ENCODE measurements at places on chromosomes 3 and 15.

- DNase-seq = no peak
These were observed 256.1 kb upstream of the VEPH1 start for GRCh38 chr3:157759311-157759710.

DNA sequence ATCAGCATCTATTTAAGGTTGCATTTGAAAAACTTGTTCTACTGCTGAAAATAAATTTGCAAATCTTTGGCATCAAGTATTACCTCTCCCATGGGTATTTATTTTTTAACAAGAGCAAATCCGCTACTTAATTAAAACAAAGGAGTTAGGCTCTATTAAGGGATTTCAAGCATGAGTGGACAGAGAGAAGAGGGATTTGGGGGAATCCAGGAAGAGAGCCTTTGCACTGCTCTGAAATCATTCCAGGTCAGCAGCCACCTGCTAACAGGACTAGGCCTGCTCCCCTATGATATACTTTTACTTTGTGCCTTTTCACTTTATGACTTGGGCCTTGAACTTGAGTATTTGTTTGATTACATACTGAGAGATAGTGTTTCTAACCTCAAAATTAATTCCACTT is 57.1 kb downstream of the IQCH start:
- no peak for DNase-seq

- no peak for DNase-seq
These were observed 561.2 kb upstream of the ALCAM start for GRCh38 chr3:104805508-104805907.

DNA sequence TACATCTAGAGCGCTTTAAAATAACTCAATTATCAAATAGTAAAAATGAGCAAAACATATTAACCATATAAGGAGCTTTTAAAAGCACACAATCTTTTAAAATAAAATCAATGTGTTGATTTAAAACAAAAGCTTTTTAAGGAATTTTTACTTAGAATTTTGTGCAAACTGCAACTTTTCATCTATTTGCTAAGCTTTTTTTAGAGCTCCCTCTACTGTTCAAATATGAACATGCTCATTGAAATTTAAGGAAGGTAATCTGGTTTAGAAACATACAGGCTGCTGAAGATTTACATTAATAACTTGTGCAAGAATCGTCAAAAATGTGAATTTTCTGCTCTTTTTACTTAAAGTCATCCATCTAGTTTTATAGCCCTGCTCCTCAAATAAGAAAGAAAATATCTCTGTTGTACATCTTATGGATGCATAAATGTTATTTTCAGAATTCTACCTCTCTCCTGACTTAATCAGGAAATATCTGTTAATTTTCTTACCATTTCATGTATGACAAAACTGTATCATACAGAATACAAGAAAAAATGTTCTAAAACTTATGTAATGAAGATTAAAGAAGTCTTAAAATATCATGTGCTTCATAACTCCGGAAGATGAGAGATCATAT is 469.4 kb upstream of the ROBO2 start:
- DNase-seq = no peak

GRCh38 chr15:50247819-50248655 is 17.5 kb downstream of the HDC start:
- DNase-seq = peak; percentile 49

DNA sequence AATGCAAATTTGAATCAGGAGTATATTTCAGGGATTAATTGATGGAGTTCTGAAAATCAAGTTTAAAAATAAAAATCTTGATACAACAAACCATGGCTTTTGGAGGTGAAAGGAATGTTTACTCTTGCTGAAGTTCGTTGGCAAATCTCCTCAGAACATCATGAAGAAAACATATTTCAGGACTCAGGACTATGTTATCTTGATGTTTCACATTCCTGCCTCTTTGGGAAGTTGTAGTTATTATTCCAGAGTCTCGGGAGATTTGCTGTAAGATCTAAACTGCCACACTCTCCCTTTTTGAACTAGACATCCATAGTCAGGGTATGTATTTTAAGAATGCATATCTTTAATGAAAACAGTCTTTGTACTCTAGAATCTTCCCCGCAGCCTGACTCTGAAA is 271.2 kb downstream of the RBMS3 start:
- DNase-seq = no peak

- DNase-seq = no peak
These were observed 4.0 kb upstream of the XCR1 start for GRCh38 chr3:46031269-46031668.

GRCh38 chr3:177469216-177469615 is 271.9 kb upstream of the TBL1XR1 start:
- no peak for DNase-seq

- no peak for DNase-seq
These were observed 452.0 kb downstream of the MFSD1 start for GRCh38 chr3:159253860-159254259.

GRCh38 chr3:170038434-170039110 is 777 bp downstream of the GPR160 start:
- peak; percentile 44 for DNase-seq

DNA sequence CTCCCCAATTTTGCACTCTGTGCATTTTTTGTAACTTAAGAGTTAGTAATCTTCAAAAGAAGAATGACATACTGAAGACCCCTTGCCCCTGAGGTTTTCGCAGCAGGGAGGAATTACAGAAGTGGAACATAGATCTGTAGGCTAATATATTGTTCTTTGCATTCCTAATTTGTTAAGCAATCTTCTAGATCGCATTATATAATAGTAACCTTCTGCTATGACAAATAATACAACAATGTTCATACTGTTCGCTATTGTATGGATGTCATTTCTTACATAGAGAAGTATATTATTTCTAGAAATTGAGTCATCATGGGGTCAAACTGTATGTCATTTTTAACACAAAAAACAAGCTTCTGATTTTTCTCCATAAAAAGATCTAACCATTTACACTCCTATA is 95.8 kb upstream of the TGFBR2 start:
- DNase-seq = no peak

DNA sequence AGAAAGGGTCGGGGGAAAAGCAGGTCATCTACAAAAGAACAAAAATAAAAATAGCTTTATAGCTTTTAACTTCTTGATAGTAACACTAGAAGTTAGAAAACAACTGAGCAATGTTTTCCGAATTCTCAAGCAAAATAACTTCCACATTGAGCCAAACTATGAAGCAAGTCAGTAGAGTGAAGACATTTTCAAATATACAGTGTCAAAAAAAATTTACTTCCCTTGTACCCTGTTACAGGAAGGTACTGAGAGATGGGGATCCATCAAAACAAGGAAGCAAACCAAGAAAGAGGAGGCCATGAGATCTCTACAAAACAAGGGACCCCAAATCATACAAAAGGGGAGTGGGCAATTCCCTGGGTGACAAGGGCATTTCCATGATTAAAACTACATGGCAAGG is 26.6 kb upstream of the STIMATE start:
- DNase-seq = peak; percentile 33

DNA sequence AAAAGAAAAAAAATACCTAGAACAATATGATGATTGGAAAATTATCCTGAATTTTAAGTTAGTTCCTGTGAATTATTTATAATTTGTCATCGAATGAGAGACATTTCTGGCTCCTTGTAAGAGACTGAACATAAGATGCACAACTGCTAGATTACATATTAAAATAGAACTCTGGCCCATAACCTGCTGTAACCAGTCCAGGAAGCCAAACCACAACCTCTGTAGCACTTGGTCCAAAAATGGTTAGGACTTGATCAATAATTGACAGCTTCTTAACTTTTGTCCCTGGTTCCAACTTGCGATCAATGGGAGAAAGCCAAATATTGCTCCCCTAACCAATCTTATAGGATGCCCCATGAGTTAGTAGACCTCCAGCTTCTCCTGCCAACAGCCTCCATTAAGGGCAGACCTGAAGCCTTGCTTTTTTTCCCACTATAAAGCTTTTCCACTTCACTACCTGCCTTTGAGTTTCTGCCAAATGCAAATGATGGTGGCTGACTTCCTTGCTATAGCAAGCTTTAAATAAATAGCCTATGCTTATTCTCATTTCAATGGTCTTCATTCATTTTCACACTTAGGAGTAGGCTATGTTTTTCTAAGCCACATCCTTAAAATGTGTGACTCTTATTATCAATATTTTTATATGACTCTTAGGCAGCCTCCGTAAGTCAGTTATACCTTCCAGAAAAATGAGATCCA is 224.0 kb upstream of the ARHGEF26 start:
- DNase-seq = no peak

DNA sequence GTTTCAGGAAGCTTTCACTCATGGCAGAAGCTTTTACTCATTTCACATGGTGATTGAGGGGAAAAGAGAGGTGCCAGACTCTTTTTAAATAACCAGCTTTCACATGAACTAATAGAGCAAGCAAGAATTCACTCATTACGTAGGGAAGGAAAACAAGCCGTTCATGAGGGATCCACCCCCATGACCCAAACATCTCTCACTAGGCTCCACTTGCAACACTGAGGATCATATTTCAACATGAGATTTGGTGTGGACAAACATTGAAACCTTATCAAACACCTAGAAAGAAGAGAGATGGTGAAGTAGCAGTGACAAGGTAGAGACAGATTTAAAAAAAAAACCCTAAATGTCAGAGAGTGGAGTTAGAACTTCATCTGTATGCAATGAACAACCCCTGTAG is 408.6 kb upstream of the PDZRN3 start:
- DNase-seq = no peak

GRCh38 chr15:90126596-90127435 is 24.5 kb upstream of the IDH2 start:
- DNase-seq = no peak

GRCh38 chr3:14539742-14540491 is at the start of gene GRIP2:
Gene GRIP2, minus strand, starts transcription at chr3:14540342. Its CDS starts 34 bp downstream, at chr3:14540308.
- no peak for DNase-seq

DNA sequence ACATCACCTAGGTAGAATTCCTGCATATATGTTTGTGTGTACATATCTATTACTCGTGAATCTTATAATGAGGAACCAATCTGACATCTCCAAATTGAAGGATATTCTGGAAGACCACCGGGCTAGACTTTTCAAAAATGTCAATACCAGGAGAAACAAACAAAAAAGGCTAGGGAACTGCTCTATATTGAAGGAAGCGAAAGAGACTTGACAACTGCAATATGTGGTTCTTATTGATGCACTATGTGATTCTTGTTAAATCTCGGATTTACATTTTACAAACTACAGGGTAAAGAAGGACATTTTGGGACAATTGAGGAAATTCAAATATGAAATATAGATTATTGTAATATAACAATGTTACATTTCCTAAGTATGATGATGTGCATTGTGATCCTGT is 137.5 kb upstream of the CCDC54 start:
- DNase-seq = no peak

GRCh38 chr15:77773903-77774302 is 141.2 kb upstream of the LINGO1 start:
- no peak for DNase-seq

GRCh38 chr15:49769225-49769624 is 148.4 kb downstream of the DTWD1 start:
- DNase-seq = no peak

Data from inflammatory macrophage (primary cell).